ENCODE measurements at places on chromosomes 12 and 14.

DNA sequence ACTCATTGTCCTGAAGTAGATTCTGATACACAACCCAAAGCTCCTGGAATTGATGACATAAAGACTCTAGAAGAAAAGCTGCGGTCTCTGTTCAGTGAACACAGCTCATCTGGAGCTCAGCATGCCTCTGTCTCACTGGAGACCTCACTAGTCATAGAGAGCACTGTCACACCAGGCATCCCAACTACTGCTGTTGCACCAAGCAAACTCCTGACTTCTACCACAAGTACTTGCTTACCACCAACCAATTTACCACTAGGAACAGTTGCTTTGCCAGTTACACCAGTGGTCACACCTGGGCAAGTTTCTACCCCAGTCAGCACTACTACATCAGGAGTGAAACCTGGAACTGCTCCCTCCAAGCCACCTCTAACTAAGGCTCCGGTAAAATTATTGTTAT is 63.8 kb downstream of the RAD52 start:
- DNase-seq: no peak

DNA sequence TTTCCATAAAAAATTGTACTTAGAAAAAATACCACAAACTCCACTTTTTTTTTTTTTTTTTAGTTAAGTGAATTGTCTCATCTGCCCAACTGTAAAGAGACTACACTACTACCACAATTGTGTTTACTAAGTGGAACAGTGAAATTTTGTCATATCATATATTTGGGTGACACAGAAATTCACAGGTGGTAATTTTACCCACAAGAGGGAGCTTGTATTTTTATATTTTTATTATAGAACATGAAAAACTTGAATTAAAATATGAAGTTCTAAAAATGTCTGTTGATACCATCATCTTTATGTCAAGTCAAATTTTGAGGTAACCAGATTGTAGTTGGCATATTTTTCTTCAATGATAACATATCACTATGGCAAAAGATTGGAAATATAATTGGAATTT is 329.4 kb upstream of the SOX5 start:
- DNase-seq: no peak

- DNase-seq: no peak
These were observed 10.4 kb downstream of the KRT83 start for GRCh38 chr12:52310622-52311284.

GRCh38 chr12:96571101-96571862 is 81.9 kb downstream of the CFAP54 start:
- DNase-seq: no peak

DNA sequence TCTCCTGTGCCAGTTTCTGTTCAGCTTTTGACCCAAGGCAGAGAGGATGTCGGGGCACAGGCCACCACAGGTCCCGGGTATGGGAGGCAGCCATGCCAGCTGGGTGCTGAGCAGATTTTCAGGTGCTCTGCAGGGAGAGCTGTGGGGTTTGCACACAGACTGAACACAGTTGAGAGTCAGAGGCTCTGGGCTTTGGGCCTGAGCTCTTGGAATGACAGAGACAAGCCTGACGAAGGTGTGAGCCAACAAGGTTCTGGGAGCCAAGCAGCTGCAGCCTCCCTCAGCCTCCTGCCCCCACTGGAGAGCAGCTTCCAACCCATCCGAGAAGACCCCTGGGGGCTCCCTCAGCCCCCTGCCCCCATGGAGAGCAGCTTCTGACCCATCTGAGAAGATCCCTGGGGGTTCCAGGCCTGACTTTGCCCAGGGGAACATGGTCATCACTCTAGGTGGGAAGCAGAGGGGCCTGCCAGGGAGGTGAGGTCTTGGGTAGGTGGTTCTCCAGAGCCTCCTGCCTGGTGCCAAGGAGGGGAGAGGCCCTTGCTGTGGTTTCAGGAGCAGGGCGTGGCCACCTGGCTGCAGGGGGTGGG is 13.8 kb downstream of the FBRSL1 start:
- DNase-seq: peak; percentile 74

DNA sequence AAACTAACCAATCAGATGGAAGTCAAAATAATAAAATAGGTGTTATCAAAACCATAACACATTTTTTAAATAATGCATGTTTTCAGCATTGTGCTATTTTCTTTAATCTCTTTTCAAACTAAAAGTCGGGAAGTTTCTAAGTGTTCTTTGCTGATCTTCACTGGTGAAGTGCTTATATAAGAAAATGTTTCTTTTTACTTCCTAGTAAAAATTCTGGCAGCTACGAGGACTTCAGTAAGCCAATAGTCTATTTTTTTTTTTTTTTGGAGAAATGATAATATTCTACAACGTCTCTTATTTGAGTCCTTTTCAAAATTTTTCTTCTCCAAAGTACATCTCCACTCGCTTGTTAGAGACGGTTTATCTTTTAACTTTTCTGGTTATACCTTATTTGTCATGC is 448.0 kb downstream of the SLC6A15 start:
- DNase-seq: no peak

GRCh38 chr12:27610374-27610773 is 85.9 kb upstream of the REP15 start:
- peak; percentile 35 for DNase-seq

- no peak for DNase-seq
These were observed 425.2 kb upstream of the MIS18BP1 start for GRCh38 chr14:45678163-45678562.

GRCh38 chr12:71558445-71558844 is 105.2 kb downstream of the ZFC3H1 start:
- peak; percentile 20 for DNase-seq

DNA sequence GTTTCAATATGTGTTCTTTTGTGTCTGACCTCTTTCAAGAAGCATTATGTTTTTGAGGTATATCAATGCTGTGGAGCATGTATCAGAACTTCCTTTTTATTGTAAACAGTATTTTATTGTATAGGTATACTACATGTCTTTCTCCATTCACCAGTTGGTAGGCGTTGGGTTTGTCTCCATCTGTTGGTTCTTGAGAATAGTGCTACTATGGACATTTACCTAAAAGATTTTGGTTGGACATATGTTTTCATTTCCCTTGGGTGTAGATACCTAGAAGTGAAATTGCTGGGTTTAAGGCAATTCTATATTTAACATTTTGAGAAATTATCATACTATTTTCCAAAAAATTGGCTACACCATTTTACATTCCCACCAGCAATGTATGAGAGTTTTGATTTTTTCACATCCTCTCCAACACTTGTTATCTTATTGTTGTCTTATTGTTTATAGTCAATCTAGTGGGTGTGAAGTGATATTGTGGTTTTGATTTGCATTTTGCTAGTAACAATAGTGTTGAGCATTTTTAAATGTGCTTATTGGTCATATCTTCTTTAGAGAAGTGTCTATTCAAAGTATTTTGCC is 409.2 kb downstream of the IPO8 start:
- DNase-seq: peak; percentile 19

- no peak for DNase-seq
These were observed 68.2 kb downstream of the GPATCH2L start for GRCh38 chr14:76219873-76220272.

- peak; percentile 4 for DNase-seq
These were observed 461.0 kb downstream of the GXYLT1 start for GRCh38 chr12:41683513-41684240.

GRCh38 chr12:88870000-88870737 is 289.9 kb upstream of the KITLG start:
- DNase-seq: no peak

- DNase-seq: no peak
These were observed 6.9 kb upstream of the CKAP4 start for GRCh38 chr12:106254724-106255123.

DNA sequence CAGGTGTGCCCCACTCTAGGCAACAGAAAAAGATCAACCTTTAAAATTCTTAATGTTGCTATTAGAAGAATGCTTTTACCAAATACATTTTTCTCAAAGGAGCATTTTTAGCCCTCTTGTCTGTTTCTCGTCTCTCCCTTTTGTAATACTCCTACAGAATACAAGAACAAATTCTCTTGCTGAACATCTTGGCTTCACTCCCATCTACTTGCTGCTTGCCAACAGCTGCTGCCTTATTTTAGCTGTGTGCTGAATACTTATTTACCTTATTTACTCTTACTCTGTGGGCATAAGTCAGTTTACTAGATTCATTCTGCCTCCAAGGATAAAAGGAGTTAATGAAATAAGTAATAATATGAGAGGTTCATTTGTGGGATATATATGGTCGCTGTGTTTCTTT is 70.8 kb downstream of the POLR3B start:
- DNase-seq: peak; percentile 65

DNA sequence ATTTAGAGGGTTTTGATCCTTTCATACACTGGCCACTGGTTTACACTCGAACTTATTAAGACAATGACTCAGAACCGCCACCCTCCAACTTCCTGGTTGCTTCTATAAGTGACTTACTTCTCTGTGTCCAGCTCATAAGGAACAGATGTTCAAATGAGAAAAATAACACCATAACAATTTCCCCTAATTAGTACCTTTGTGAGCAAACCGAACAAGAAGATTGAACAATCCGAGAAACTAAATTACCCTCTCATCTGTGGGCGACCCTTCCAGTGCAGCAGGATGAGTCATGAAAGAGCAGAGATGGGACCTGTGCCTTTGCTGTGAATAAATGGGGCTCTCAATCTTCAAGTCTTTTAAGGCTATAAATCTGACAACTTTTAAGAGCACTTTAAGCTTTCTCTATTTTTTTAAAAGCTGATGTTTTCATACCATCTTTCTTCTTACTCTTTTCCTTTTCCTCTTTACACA is 146.8 kb upstream of the RASSF8 start:
- no peak for DNase-seq

- DNase-seq: no peak
These were observed 10.6 kb upstream of the CYP46A1 start for GRCh38 chr14:99673305-99674063.

- no peak for DNase-seq
These were observed 92.0 kb downstream of the EMP1 start for GRCh38 chr12:13288501-13288900.

DNA sequence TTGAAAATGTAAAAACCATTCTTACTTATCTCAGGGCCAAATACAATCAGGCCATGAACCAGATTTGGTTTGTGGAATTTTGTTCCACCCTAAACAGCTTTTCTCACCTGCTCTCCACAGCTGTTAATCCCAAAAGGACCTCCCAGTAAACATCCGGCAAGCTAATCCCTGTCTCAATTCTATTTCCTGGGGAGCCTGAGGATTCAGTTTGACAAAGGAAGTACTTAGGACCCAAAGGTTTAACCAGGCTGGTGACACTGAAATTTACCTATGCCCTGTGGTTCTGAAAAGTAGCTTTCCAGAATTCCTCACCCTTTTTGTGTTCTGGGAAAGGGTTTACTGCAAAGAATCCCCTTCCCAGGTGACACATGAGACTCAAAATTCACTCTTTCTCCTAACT is 15.0 kb downstream of the CAPZA3 start:
- no peak for DNase-seq

GRCh38 chr12:105876396-105876927 is 262.3 kb downstream of the NUAK1 start:
- DNase-seq: no peak

- no peak for DNase-seq
These were observed 32.0 kb downstream of the SLC25A29 start for GRCh38 chr14:100274250-100274649.

- no peak for DNase-seq
These were observed 76.3 kb downstream of the HECTD4 start for GRCh38 chr12:112305951-112306350.

DNA sequence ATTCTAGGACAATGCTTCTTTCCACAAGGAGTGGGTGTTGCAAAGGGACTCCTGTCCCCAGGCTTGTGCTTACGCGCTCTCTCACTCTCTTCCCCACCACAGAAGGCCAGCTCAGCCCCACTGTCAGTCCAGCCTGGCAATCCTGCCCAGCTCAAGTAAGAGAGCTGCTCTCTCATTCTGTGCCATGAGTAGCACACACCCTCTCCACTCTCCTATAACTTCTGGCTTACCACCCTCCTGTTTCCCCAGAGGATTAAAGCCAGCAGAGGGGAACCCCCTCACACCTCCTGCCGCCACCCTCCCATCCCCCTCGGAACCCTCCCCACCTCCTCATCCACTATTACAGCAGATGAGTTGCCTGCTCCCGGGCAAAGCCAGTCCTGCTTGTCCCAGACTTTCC is 17.1 kb downstream of the NCKAP5L start:
- no peak for DNase-seq

- DNase-seq: no peak
These were observed 415.1 kb downstream of the BCAT1 start for GRCh38 chr12:24533716-24534352.

- no peak for DNase-seq
These were observed 390.6 kb downstream of the PAWR start for GRCh38 chr12:79300199-79300568.

GRCh38 chr12:28286352-28286751 is 96.1 kb downstream of the CCDC91 start:
- DNase-seq: no peak

DNA sequence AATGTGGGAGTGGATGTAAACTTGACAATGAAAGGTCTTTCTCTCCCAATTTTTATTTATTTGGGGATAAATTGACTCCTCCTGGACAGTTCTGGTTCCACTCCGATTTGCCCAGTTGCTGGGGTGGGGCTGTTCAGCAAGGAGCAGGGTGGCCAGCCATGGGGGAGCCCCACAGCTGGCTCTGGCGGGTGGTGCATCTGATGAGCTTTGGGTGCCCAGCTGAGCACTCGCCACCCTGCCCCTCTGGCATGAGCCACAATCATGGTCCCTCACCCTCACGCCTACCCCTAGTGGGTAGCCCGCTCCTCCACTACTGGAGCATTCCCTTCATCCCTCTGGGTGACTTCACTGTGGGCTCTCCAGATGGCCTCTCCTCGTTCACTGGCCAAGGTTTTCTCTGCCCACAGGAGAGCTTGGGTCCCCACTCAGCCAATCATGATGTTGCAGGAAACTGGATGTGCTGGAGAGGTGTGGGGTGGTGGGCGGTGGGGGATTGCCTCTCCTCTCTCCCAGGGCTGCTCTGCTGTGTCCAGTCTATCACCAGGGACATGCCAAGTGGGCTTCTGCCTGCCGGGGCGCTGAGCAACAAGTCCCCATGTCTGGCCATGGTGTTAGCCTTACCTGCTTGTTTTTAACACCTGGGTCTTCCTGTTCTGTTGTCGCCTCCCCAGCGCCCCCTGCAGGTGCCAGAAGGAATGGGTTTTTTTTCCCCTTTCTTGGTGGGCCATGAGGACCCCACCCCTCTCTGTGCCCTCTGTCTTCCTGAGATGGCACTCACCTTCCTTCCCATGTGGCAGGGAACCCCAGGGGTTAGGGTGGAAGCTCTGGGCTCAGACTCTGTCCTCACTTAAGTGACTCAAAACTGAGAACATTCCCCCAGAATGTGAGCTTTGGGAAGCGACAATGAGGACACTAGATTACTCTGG is 3.4 kb downstream of the CYP46A1 start:
- no peak for DNase-seq

DNA sequence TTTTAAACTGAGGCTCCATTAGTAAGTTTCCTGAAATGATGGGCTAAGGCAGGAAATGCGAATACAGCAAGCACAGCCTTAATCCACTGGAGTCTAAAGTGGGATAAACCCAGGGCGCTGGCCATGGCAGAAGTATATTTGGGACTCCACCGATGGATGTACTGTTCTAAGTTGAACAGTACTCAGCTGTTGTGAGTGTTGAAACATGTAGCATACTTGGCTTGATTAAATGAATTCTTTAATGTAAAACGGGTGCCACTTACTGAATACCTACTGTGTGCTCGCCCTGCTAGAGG is 996 bp downstream of the SSPN start:
- DNase-seq: no peak
